ENCODE measurements at places on chromosomes 5 and 9.

DNA sequence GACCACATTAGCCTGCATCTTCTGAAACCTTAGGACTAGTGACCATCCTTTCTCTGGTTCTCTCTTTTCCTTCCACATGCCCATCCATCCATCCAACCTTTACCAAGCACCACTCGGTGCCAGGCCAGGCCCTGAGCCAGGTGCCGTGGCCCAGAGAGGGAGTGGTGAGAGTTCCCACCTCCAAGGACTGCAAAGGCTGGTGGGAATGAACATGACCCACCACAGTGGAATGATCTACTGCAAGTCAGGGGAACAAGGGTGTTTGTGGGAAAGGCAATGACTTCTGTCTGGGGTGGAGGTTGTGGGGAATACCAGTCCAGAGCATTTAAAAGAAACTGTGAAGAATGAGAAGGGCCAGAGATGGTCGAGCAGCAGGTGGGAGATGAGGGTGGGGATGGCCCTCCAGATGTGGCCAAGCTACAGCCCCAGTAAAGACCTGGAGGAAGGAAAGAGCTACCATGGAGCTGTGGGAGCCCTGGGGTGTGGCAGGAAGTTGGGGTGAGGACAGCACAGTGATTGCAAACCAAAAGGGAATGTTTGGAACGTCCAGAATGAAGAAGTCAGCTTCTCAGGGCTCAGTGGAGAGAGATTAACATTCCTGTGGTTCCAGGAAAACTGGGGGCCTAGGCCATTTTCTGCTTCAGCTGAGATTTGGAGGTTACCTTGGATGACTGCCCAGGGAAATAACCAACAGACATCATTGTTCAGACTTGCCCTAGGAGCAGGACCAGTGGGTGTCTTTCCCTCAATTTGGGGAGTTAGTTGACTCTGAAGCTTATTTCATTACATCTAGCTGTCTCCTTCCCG is 30.7 kb upstream of the CORO2A start:
- DNase-seq: no peak

DNA sequence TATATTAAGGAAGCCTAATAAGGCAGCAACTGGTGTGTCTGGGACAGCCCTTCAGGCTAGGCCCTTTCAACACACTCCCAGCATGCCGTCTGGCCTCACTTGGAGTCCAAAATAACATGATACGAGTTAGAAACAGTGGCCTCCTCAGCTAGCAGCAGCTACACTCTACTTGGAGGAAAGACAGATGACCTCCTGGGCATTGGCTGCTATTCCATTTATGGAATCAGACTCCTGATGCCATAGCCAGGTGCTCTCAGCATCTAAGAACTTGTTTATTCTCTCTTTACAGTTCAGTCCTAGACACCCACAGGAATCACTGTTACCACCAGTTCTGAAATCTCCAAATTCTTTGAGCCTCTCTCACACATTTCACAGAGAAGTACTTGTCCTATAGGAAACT is 31.8 kb downstream of the RUSC2 start:
- no peak for DNase-seq

DNA sequence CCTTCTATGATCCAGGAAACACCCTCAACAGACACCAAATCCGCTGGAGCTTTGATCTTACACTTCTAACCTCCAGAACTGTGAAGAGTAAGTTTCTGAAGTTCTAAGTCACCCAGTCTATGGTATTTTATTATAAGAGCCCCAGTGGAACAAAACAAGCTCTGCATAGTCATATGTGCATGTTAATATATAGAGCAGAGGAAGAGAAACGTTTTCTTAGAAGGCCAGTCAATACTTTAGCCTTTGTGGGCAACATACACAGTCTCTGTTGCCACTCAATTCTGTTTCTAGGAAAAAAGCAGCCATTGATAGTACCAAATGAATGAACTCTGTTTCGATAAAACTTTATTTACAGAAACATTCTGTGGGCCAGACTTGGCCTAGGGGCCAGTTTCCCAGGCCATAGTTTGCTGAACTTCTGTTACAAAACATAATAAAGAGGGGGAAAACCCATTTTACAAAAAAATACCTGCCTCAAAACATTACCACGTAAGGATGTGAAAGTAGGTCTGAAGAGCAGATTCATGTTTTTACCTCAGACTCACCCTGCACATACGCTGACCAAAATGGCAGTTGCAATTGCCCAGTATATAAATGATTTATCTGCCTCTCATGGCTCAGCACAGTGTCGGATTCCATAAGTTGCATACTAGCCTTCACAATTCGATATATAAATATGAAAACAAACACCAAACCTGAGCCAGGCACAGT is 350.5 kb downstream of the SLIT3 start:
- no peak for DNase-seq

DNA sequence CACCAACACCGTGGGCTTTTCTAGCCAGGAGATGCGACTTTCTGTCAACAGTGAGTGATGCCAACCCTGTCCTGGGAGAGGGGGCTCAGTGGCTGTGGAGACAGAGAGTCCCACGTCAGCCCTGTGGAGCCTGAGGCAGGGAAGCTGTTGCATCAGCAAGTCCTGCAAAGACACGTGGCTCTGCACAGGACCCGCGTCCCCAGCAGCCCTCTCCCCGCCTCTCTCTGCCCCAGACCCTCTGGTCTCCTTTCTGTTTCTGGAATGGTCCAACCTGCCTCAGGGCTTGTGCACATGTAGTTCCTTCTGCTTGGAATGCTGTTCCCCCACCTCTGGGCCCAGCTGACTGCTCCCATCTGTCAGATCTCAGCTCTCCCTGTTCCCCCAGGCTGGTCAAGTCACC is 60.4 kb downstream of the HMCN2 start:
- DNase-seq: no peak

GRCh38 chr5:131974622-131974955 is 29.1 kb upstream of the MEIKIN start:
- DNase-seq: no peak

- no peak for DNase-seq
Measured at GRCh38 chr5:5381310-5381913, 41.1 kb upstream of the ICE1 start.

DNA sequence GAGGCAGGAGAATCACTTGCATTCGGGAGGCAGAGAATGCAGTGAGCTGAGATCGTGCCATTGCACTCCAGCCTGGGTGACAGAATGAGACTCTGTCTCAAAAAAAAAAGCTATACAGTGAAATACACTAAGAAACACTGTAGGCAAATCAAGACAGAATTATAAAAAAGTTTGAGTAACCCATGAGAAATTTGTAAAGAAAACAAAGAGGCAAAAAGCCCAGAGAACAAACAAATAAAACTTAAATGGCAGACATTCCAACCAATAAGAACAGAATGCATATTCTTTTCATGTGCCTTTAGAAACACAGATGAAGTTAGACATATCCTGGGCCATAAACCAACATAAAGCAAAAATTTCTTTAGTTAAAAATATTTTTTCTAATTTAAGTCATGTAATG is 30.6 kb downstream of the ZNF169 start:
- no peak for DNase-seq

- no peak for DNase-seq
Measured at GRCh38 chr5:110812639-110813038, 73.8 kb downstream of the SLC25A46 start.

GRCh38 chr5:111865356-111865755 is 108.4 kb upstream of the NREP start:
- DNase-seq: no peak

GRCh38 chr5:101364469-101364868 is 461.4 kb upstream of the ST8SIA4 start:
- DNase-seq: no peak

DNA sequence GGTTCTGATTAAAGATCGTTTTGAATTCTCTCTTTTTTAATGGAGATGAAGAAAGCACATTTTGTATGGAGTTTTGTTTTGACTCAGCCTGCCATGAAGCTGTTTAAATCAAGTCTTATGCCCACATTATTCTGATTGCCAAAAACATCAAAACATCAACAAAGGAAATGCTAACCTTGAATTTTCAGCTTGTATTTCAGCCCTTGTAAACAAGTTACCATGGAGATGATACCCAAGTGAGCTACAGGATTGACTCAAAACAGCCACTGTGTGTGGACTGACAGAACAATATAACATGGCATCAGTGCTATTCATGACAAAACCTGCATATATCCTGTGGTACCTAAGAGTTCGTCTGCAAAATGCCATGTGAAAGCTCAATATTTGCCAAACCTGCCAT is 1581.0 kb downstream of the MAT2B start:
- DNase-seq: no peak

GRCh38 chr9:24572406-24572805 is 26.7 kb upstream of the IZUMO3 start:
- no peak for DNase-seq
